ENCODE measurements at places on chromosomes 4 and X.

DNA sequence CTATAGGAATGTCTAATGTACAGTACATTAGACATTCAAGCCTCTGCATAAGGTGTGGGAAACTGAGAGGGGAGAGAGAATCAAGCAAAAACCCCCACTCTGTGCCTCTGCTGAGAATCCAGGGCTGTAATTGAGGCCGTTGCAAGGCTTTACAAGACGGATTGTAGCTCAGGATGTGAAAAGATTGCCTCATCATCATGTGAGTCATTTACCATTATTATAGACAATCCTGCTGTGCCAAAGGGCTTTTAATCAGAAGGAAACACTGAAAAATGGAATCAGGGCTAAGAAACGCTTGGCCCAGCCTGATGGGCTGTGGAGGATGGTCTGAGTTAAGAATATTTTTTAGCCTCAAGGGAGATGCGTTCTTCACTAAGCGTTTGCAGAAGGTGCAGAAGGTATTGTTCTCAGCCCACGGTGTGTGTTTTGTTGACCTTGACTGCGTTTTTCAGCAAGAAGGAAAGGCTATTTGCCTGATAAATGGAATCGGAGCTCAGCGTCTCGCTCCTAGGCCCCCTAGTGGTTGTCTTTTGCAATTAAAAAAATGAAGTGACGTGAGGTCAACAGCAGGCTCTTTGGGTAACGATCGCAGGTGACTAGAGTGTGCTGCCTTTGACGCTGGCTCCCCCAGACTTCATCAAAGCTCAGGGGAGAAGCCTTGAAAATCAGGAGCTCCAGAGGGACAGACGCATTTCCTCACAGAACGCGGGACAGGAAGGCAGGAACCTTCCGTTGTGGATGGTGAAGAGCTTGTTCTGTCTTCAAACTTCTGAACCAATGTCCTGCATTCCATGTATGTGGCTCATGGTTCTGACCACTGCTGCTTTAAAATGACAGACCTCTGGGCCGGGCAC, 18.1 kb upstream of the CHRNA9 start:
- DNase-seq: peak; percentile 76

DNA sequence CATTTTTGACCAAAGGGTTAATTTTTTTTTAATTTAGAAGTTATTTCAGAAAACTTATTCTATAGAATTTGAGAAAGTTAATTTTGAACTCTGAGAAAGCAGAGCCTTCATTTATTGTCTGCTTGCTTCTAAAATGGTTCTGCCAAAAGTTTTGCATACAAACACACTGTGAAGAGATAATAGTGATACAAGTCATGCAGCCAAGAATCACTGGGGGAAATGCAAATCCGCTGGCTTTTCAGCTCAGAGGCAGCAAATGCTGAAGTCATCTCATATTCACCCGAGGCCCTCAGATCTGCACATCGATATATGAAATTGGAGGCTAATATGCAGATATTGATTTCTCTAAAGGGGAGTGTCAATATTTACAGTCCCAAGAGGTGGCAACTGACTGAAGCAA, 186.2 kb downstream of the KIT start:
- no peak for DNase-seq

DNA sequence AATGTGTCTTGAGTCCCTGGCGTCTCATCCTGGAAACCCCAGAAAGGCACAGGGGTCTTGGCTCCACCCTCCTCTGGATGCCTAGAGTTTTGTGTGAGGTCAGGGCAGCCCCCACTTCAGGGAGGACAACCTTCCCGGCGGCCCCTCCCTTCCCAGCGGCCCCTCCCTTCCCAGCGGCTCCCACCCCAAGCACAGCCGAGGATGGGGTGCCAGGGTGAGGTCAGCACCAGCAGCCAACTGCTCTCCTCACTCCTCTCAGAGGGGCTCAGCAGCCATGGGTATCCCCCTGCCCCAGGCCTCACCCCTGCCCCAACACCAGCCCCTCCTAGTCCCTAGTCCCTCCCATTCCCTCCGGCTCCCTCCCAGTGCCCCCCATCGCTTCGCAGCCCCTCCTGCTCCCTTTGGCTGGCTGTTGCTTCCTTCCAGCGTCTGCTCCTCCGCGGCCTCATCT, 17.4 kb downstream of the DGKQ start:
- no peak for DNase-seq

- DNase-seq: no peak
These were observed 30.3 kb downstream of the EIF2S3 start for GRCh38 chrX:24085101-24085500.

- no peak for DNase-seq
These were observed 55.9 kb downstream of the RBM47 start for GRCh38 chr4:40573593-40574311.

- DNase-seq: no peak
These were observed 572.6 kb downstream of the ZNF674 start for GRCh38 chrX:45972636-45973035.

GRCh38 chr4:141081921-141082395, 51.3 kb downstream of the RNF150 start:
- DNase-seq: no peak

DNA sequence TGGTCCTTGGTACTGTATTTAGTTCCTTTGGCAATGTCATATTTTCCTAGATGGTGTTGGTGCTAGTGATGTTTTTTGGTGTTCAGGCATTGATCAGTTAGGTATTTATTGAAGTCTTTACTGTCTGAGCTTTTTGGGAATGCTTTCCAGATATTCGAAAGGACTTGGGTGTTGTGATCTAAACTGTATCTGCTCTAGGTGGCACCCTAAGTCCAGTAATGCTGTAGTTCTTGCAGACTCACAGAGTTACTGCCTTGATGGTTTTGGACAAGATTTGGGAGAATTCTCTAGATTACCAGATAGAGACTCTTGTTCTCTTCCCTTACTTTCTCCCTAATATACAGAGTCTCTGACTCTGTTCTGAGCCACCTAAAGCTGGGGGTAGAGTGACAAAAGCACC, 513.6 kb upstream of the PITX2 start:
- DNase-seq: no peak

- no peak for DNase-seq
These were observed 166.1 kb upstream of the TEX13C start for GRCh38 chrX:125153621-125154020.

GRCh38 chr4:135741583-135741982, 1540.0 kb upstream of the PABPC4L start:
- DNase-seq: no peak

All from memory B cell (primary cell).